ENCODE measurements at places on chromosomes 3 and 15.

- peak; percentile 22 for DNase-seq
Observed at GRCh38 chr3:110955301-110955880, 116.2 kb upstream of the NECTIN3 start.

DNA sequence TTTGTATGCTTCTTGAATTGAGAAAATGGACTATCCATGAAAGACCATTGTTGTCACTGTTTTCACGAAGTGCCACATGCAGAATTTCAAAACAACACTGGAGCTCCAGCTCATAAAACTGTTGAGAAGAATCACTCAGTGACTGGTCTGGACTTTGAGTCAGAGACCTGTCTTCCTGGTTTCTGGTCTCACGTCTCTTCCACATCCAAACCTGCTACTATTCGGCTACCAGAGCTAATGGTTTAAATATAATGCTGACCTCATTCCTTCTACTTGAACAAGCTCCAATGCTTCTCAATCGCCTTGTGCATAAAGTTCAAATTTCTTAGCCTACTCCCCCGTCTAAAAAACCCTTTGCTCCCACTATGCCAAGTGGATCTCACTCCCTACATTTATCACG, 227.9 kb upstream of the NR2F2 start:
- no peak for DNase-seq

DNA sequence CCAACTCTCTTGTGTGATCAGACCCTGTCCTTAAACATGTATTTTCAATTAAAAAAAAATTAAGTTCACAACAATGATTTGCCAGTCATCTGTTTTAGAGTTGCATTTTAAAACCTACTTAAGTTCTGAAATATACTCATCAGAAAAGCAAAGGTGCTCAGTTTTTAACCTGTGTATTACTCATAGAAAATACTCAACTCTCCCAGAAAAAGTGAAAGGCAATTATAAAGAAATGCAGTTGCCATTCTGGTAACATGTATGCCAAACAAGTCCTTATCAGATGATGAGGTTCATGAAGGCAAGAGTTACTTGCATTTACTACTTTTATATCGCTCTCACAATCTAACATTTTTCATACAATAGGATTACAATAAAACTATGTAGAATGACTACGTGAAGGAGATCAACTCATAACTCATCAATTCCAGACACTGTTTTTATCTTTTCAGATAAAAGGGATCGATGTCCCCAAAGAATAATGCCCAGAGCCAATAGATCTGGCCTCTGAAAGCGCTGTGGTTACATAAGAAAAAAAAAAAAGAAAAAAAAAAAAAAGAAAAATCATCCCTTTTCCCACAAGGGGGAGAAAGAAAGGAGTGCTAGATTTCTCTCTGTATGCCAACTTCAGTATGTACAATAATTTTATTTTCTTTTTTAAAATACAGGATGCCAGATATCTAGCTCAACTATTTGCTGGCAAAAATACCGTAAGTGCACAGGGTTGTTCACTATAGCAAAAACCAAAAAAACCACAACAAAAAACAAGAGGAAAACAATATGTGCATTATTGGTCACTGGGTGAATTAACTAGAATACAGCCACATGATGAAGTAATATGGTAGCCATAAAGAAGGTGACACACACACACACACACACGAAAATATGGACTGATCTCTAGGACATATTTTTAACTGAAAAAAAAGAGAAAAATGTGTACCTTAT, 137.4 kb downstream of the NR1I2 start:
- DNase-seq: no peak

- DNase-seq: no peak
Observed at GRCh38 chr3:63467392-63467791, 185.1 kb upstream of the SNTN start.

- no peak for DNase-seq
Observed at GRCh38 chr15:63827113-63827512, 6.6 kb downstream of the HERC1 start.

GRCh38 chr3:70973558-70973957, 610.0 kb downstream of the FOXP1 start:
- no peak for DNase-seq

- DNase-seq: no peak
Observed at GRCh38 chr3:132352556-132353143, 35.4 kb downstream of the ACP3 start.
